Astrocyte of the hippocampus (primary cell): ENCODE measurements at places on chromosomes 12 and 14.

DNA sequence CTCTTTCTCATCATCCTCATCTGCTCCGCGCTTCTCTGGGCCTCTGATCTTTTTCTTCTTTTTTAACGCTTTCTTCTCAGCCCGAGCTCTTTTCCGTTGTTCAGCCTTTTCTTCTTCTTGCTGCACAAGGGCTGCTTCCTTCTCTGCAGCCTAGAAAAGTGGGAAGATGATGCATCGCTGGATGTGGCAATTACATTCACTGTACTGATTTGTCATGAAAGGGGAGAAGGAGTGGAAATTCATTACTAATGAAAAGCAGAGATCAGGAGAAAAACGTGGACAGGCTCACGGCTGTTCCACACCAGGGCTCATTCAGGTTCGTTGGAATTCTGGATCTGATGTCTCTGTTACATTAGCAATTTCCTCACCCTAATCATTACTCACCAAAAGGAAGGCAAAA is 15.1 kb downstream of the FICD start:
- DNase-seq = no peak

GRCh38 chr12:79454338-79454843 is 236.4 kb downstream of the PAWR start:
- peak; percentile 72 for DNase-seq

GRCh38 chr14:87492561-87492960 is 500.4 kb downstream of the GALC start:
- DNase-seq = no peak

GRCh38 chr12:93226361-93226760 is 151.4 kb upstream of the NUDT4 start:
- no peak for DNase-seq

GRCh38 chr14:91835920-91836843 is 31.2 kb downstream of the TC2N start:
- peak; percentile 75 for DNase-seq

- DNase-seq = peak; percentile 5
These were observed 5.6 kb upstream of the ADGRD1 start for GRCh38 chr12:130948136-130948535.

DNA sequence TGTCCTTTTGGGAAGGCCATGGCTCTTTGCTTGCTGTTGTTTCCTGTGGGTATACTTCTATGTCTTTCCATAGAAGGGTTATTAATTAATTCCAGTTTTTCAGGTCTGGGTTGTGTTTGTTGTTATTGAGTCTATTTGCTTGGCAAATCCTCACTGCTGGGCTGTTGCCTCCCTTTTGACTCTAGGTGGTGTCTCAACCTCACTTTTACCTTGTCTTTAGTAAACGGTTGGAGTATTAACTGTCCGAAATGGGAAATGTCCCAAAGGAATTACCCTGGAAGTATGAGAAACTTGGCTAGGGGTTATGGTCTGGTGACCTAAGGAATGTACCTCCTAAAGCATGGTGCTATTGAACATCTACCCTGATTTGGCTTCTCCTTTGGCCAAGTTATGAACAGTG is 16.7 kb downstream of the PRH1 start:
- DNase-seq = no peak

- DNase-seq = peak; percentile 80
These were observed 1.5 kb downstream of the AQP6 start for GRCh38 chr12:49974231-49974675.

- DNase-seq = peak; percentile 76
These were observed 672 bp upstream of the ESR2 start for GRCh38 chr14:64294672-64295413.

DNA sequence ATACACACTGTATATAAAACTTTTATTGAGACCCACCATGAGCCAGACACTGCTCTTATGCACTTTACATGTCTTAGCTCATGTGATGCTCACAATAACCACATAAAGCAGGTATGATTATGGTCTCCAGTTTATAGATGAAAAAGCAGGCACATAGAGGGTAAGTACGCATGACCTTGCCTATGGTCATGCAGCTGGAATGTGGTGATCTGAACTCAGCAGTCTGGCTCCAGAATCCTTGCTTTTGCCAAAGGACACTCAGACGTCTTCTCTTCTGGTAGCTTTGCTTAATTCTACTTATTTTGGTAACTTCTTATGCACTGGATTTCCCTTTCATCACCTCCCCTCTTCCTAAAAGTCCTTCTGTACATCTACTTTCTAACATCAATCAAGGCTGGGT is 103.3 kb upstream of the CRY1 start:
- DNase-seq = peak; percentile 8

DNA sequence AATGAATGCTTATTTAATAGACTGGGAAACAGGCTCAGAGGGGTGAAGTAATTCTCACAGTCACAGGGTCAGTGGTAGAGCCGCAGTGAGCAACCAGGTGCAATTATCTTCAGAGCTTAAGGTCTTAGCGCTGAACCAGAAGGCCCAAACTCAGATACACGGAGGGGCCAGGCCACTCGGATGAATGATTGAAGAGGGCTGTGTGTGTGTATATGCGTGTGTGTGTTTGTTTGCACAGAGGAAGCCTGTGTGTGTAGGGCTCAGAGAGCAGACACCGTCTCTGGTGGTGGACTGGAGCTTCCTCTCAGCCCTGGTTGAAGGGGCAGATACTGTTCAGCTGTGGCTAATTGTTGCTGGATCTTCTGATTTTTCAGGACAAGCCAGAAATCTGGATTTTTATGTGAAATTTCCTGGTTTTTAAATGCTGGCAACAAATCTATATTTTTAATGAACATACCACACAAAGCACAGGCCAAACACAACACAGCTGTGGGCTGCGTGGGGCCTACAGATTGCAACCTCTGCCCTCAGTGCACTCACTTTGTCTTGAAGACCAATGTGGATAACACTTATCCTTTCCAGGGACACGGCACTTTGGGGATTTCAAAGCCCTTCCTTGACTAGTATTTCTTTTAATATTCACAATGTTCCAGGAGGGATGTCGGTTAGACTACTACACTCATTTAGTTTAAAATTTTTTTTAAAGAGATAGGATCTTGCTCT is 94.5 kb upstream of the NRXN3 start:
- DNase-seq = no peak

GRCh38 chr14:103280278-103280928 is 53.6 kb upstream of the EIF5 start:
- no peak for DNase-seq

- DNase-seq = peak; percentile 60
These were observed 6.4 kb downstream of the APOLD1 start for GRCh38 chr12:12791756-12792369.

- DNase-seq = no peak
These were observed 138.1 kb downstream of the DPF3 start for GRCh38 chr14:72755766-72756165.

DNA sequence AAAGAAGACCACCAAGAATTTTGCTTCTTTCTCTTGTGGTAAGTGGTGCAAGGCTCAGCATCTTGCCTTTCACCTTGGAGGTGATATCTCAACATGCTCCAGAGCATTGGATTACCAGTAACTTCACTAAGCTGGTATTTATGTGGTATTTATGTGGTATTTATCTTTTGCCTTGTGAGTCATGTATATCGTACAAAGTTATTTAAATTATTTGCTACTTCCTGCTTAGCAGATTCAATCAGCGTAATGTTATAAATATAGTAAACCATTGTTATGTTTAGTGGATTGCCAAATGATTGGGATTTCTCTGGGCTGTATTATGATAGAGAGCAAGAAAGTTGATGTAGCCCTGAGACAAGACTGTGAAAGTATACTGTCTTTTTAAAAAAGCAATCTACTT is 366.4 kb downstream of the IPO8 start:
- DNase-seq = peak; percentile 47

DNA sequence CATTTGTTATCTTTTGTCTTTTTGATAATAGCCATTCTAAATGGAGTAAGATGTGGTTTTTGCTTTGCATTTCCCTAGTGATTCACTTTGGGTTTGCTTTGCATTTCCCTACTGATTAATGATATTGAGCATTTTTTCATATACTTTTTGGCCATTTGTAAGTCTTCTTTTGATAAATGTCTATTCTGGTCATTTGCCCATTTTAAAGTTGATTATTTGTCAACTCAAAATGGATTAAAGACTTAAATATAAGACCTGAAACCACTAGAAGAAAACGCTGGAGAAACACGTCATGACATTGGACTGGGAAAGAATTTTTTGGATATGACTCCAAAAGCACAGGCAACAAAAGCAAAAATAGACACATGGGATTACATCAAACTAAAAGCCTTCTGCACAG is 148.0 kb downstream of the APAF1 start:
- DNase-seq = peak; percentile 8

DNA sequence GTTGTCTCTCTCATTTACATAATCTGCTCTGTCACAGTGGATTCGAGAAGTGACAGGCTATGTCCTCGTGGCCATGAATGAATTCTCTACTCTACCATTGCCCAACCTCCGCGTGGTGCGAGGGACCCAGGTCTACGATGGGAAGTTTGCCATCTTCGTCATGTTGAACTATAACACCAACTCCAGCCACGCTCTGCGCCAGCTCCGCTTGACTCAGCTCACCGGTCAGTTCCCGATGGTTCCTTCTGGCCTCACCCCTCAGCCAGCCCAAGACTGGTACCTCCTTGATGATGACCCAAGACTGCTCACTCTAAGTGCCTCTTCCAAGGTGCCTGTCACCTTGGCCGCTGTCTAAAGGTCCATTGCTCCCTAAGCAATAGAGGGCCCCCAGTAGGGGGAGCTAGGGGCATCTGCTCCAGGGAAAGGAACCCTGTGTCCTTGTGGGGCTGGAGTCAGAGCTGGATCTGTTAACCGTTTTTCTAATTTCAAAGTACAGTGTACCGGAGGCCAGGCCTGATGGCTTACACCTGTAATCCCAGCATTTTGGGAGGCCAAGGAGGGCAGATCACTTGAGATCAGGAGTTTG is 5.1 kb downstream of the ERBB3 start:
- DNase-seq = no peak

DNA sequence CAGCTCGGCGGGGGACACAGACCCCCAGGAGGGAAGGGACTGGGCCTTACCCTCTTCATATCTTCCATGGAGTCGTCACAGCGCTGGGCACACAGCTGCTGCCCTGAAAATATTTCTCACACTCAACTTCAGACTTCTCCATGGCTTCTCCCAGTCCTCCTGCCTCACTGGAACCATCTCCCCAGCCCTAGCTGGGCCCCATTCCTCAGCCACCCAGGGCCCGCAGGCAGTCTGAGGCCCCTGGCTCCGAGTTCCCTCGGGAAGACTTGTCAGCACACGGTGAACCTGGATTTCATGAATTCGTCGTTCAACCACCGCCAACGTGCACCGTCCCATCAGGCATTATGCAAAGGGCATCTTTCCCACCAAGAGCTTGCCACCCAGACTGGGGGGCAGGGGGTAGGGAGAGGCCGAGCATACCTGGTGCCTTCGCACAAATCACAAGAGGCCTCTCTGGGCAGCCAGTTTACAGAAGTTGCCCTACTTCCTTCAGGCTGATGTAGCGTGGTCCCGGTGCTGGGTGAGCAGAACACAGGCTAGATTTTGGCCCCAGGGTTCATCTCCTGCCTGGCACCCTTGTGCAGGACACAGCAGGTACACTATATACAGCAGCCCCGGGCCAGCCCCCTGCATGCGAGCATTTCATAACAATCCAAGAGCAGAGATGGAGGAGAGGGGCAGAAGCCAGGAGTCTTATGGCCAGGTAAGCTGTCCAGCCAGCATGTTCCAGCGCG is 44.2 kb downstream of the LTBP2 start:
- DNase-seq = no peak

- no peak for DNase-seq
These were observed 100.7 kb upstream of the RTL1 start for GRCh38 chr14:101004176-101004575.

GRCh38 chr14:102495491-102496330 is 13.9 kb downstream of the ANKRD9 start:
- no peak for DNase-seq

DNA sequence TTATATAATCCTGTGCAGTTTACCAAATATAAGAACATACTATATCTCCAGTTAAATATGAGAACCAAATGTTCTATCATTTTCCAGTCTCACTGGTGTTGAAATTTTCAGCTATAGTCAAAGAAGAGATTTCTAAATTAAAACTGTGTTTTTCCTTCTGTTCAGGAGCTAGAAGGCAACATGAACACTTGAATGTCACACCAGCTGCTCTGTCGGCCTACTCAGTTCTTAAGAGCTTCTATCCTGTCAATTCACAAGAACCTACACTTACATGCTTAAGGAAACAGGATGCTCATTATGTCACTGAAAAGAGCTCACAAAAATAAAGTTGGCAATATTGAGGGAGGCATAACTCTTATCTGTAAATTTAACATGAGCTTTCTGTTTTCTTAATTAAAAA is 43.1 kb downstream of the ATP2B1 start:
- DNase-seq = no peak

GRCh38 chr12:19922717-19923116 is 445.6 kb upstream of the PDE3A start:
- DNase-seq = no peak

DNA sequence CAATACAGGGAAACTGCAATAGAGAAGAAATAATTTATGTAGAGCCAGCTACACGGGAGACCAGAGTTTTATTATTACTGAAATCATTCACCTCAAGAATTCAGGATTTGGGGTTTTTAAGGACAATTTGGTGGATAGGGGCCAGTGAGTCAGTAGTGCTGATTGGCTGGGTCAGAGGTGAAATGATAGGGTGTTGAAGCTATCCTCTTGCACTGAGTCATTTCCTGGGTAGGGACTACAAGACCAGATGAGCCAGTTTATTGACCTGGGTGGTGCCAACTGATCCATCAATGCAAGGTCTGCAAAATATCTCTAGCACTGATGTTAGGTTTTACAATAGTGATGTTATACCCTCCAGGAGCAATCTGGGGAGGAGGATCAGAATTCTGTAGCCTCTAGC is 486.3 kb downstream of the LRIG3 start:
- DNase-seq = no peak

DNA sequence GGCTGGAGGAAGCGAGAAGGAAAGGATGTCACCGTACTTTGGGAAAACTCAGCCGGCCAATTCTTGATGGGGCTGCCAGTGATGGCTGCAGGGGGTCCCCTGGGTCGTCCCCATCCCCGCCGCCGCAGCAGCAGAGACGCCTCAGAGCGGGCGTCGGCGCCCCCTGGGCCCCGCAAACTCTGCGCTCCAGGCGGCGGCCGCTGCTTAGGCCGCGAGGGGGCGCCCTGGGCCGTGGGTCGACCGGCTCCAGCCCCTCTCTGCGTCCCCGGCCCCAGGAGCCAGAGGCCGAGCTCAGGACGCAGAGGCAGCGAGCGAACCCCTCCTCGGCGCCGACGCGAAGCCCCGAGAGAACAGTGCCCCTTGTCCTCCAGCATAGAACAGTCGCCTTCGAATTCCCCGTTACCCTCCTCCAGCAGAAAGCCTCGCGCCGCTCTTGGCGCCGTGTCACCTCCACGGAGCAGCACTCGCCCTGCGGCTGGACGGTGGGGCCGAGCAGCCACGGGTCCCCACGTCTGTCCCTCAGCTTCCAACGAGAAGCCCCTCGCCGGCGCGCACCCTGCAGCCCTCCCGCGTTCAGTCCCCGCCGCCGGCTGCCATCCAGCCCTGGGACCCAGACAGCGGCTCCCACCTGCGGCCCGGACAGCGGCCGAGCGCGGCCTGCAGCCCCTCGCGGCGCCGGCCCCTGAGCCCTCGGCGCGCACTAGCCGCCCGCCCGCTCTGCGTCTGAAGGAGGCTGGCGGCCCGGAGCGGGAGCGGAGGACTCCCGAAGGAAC is 106.6 kb downstream of the PRICKLE1 start:
- DNase-seq = peak; percentile 93
